Fibroblast of lung (primary cell): ENCODE measurements at places on chromosomes 1 and 21. TPM values are rescaled to one million over a fixed set of nuclear protein-coding genes. Genes with fewer than 3 reads are reported as not detected.

Gene FAM43B
- total RNA-seq = under 0.01 TPM in 1 of 2 replicates, not detected in the other

Gene TEX38
- not detected in 2 replicates for total RNA-seq

DNA sequence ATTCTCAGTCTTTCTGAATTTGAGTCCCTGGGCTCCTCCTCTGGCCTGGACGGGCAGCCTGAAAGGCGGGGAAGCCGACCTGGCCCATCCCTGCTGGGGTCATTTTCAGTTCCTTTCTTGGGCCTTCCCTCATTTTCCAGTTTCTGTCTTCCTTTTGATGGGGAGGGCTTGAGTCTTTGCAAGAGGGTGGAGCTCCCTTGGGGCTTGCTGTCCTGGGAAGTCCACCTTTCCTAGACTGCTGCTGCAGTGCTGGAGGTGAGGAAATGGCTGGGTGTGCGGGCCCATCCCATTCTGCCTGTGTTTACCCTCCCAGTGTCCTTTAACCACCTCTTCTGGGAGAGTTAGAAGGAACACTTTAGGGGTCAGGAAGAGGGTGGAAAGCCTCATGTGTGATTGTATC is 40.4 kb upstream of the SYNC start:
- DNase-seq = no peak
- peak overlapping the region; percentile 61 for H3K4me3 ChIP-seq
- peaks cover 12% of the 10 kb centered on the region for H3K4me1 ChIP-seq
- no peaks in the 10 kb centered on the region for H3K27me3 ChIP-seq

GRCh38 chr1:20932437-20932977 is 145.4 kb upstream of the HP1BP3 start:
- DNase-seq = no peak
- no peaks in the 10 kb centered on the region for H3K27me3 ChIP-seq
- no peak overlapping the region for H3K4me3 ChIP-seq
- H3K4me1 ChIP-seq = no peaks in the 10 kb centered on the region

Gene PRDX6
- total RNA-seq = 138 and 183 TPM in 2 replicates

DNA sequence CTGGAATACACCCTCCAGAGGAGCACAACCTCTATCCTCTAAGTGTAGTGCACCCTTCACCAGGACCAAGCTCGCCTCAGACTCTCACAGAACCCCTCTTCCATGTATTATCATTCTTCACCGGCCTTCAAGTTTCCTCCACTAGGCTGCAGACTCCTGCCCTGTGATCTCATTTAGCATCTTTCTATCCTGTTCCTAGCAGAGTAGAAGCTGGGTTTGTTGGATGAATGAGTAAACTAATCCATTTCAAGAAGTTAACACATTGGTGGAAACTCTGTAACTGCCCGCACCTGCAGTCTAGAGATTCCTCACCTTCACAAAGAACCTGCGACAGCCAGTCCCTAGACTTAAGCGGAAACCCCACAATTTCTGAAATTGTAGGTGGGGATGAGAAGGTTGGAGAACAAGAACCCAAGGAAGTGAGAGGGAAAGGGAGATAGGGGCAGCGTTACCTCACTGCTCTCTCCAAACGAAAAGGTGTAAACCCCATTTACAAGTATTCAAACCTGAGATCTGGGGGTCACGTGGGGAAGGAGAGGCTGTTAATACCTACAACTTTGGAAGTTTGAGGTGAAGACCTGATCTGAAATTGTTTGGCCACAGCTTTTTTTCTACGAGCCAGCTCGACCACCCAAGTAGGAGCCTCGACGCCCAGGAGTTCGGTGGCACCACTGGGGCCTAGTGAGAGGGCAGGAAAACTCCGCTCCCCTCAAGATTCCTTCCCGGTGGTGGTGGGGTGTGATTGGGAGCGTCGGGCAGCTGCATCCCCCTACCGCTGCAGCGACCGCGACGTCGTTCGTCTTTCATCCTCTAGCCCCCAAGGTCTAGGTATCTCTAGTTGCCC is 1.2 kb downstream of the PTPN14 start:
- H3K4me3 ChIP-seq = peak overlapping the region; percentile 79
- no peaks in the 10 kb centered on the region for H3K27me3 ChIP-seq
- DNase-seq = peak; percentile 56

Gene PTPRF
- 23.9 and 45.2 TPM in 2 replicates for total RNA-seq

GRCh38 chr1:92623187-92623778 is 136.6 kb upstream of the GFI1 start:
- H3K4me1 ChIP-seq = no peaks in the 10 kb centered on the region
- no peaks in the 10 kb centered on the region for H3K27me3 ChIP-seq

GRCh38 chr1:42756956-42757891 is 9.6 kb downstream of the P3H1 start:
- no peak overlapping the region for H3K27ac ChIP-seq
- no peak overlapping the region for H3K4me3 ChIP-seq
- peak; percentile 64 for DNase-seq
- peaks cover 31% of the 10 kb centered on the region for H3K36me3 ChIP-seq
- peaks cover 2% of the 10 kb centered on the region for H3K4me1 ChIP-seq

GRCh38 chr1:115118086-115118485 is 28.8 kb upstream of the TSPAN2 start:
- no peaks in the 10 kb centered on the region for H3K4me1 ChIP-seq
- H3K27ac ChIP-seq = no peak overlapping the region
- DNase-seq = no peak
- H3K4me3 ChIP-seq = no peak overlapping the region

DNA sequence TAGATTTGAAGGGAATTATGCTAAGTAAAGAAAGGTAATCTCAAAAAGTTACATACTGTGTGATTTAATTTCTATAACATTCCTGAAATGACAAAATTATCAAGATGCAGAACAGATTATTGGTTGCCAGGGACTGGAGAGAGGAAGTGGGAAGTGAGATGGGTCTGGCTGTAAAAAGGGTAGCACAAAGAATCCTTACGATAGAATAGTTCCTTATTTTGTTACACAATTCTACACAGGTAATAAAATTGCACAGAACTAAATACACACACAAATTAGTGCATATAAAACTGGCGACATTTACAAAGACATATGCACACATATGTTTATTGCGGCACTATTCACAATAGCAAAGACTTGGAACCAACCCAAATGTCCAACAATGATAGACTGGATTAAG is 33.5 kb downstream of the ZNF684 start:
- DNase-seq = no peak
- H3K4me3 ChIP-seq = no peak overlapping the region
- no peaks in the 10 kb centered on the region for H3K36me3 ChIP-seq
- H3K4me1 ChIP-seq = no peaks in the 10 kb centered on the region
- H3K27me3 ChIP-seq = no peaks in the 10 kb centered on the region
- no peak overlapping the region for H3K27ac ChIP-seq

Gene SERPINC1
- under 0.01 TPM in 1 of 2 replicates, not detected in the other for total RNA-seq

DNA sequence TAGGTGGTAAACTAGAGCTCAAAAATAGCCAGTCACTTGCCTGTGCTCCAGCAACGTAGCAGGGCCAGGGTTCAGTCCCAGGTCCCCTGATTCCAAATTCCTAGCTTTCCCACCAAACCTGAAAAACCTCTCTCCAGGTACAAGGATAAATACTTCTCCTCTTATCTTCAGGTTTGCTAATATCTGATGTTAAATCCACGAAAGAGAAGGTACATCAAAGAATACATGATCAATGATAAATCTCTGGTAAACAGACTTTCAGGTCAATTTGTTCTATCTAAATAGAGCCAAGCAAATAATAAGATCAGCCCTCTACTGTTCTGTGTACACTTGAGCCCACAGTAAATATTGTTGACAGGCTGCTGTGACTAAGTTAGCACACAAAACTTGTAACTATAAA is 52.1 kb upstream of the AKT3 start:
- no peaks in the 10 kb centered on the region for H3K27me3 ChIP-seq
- no peaks in the 10 kb centered on the region for H3K36me3 ChIP-seq
- no peaks in the 10 kb centered on the region for H3K4me1 ChIP-seq
- no peak overlapping the region for H3K27ac ChIP-seq
- no peak overlapping the region for H3K4me3 ChIP-seq

DNA sequence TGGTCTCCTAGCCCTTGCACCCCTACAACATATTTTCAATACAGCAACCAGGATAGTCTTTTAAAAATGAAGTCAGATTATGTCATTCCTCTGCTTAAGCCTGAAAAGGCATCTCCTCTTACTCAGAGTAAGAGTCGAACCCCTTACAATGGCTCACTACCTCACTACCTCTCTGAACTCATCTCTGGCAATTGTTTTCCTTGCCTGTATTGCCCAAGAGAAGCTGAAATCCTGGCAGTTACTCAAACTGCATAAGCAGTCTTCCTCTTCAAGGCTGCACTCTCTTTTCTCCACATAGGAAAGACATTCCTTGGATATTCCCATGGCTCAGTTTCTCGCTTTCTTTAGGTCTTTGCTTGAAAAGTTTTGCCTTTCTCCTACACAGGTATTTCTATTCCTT is 22.7 kb downstream of the CLDN8 start:
- no peaks in the 10 kb centered on the region for H3K36me3 ChIP-seq
- H3K27me3 ChIP-seq = no peaks in the 10 kb centered on the region
- H3K4me3 ChIP-seq = no peak overlapping the region
- H3K4me1 ChIP-seq = no peaks in the 10 kb centered on the region
- DNase-seq = no peak
- no peak overlapping the region for H3K27ac ChIP-seq

GRCh38 chr1:229694053-229694693 is 68.1 kb downstream of the URB2 start:
- peak; percentile 77 for DNase-seq
- H3K4me1 ChIP-seq = no peaks in the 10 kb centered on the region
- H3K4me3 ChIP-seq = no peak overlapping the region
- no peak overlapping the region for H3K27ac ChIP-seq
- H3K36me3 ChIP-seq = no peaks in the 10 kb centered on the region

Gene TMEM9
- 72.4 and 91.0 TPM in 2 replicates for total RNA-seq

DNA sequence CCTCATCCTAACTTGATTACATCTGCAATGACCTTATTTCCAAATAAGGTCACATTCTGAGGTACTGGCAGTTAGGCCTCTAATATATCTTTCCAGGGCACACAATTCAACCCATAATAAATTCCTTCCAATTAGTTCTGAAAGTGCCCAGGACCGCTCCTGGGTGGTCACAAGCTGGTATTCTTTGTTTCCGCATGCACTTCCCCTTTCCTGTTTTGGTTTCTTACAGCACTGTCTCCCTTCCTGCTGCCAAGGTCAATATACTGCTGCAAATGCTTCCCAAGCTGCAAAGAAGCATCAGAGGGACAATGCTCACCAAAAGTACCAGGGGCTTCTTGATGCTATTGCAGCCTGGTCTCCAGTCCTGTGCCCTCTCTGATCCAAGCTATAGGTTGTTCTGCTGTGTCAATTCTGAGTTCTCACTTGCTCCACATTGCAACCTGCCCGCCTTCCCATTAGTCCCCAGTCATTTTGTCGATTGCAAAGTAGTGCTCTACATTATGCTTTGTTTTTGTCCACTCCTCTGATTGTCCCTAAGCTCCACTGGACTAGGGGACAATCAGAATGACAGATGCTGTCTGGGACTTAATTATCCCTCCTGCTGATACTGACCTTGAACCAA is 13.9 kb upstream of the XPR1 start:
- H3K36me3 ChIP-seq = no peaks in the 10 kb centered on the region
- no peak for DNase-seq
- peaks cover 5% of the 10 kb centered on the region for H3K4me1 ChIP-seq
